ENCODE measurements at places on chromosomes 1 and 21. TPM values are rescaled to one million over a fixed set of nuclear protein-coding genes. Genes with fewer than 3 reads are reported as not detected.

NES gene
- 257 TPM for polyA plus RNA-seq

RPTN gene
- not detected for polyA plus RNA-seq

CR1 gene
- polyA plus RNA-seq, result 0.16 TPM

ZNF593OS gene
- 0.18 TPM for polyA plus RNA-seq

ERG gene
- 6.6 TPM for polyA plus RNA-seq

MTMR11 gene
- 3.1 TPM for polyA plus RNA-seq

CD244 gene
- 0.29 TPM for polyA plus RNA-seq

ZNF692 gene
- polyA plus RNA-seq, result 24.4 TPM
